ENCODE measurements at places on chromosomes 3 and 15. TPM values are rescaled to one million over a fixed set of nuclear protein-coding genes. Genes with fewer than 3 reads are reported as not detected.

- no peak for DNase-seq
Measured at GRCh38 chr15:74032046-74032445, 37.5 kb downstream of the PML start.

DNA sequence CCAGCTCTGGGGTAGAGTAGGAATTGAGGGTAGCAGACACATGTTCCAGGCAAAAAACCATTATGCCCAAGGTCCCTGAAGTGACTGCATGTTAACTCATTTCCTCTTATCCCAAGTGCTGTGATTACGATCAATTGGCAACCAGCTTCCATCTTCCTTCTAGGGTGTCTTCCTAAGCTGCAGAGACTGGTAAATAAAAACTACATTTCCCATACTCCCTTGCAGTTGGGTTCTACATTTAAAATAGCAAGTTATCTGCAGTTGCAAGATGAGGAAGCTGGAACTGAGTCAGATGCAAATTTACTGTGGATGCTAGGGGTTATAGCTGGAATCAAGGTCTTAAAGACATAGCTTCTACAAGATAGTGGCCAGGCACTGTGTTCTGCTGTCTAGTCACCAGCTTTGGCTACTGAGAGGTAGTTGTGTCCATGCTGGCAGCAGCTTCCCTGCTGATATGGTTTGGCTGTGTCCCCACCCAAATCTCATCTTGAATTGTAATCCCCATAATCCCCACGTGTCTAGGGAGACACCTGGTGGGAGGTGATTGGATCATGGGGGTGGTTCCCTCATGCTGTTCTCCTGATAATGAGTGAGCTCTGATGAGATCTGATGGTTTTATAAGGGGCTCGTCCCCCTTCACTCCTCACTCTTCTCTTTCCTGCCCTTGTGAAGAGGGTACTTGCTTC lies 51.3 kb upstream of the FBN1 start:
- no peak for DNase-seq

GRCh38 chr3:38645601-38646000 lies 3.9 kb downstream of the SCN5A start:
- DNase-seq, result peak; percentile 75

DNA sequence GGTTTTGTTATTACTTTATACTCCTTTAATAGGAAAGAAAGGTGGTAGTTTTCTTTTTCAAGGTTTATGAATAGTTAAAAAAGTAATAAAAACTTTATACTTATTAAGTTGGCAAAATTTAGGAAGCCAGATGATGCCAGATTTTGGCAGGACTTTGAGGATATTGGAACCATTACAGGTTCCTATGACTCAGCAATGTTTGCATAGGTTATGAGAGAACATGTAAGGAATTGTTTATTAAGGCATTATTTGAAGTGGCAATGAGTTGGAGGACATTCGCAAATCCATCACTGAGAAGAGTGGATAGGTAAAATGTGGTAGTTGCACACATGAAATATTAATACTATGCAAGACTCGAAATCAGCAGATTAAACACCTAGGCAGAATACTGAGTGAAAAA lies 29.9 kb downstream of the CDAN1 start:
- DNase-seq, result no peak

DNA sequence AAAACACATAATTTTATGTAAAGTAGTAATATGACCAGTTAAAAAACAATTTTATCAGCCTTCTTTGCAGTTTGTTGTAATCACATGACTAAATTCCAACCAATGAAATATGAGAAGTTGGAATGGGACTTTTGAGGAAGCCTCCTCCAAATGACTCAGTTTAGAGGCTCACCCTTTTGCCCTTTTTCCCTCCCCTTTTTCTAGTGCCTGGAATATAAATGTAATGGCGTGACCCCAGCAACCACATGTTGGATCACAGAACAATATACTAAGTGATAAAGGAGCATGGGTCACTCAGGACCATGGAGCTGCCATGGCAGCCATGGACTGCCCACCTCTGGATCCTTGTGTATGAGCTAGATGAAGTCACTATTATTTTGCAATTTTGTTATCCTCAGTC lies 48.8 kb upstream of the HEG1 start:
- DNase-seq, result no peak

DNA sequence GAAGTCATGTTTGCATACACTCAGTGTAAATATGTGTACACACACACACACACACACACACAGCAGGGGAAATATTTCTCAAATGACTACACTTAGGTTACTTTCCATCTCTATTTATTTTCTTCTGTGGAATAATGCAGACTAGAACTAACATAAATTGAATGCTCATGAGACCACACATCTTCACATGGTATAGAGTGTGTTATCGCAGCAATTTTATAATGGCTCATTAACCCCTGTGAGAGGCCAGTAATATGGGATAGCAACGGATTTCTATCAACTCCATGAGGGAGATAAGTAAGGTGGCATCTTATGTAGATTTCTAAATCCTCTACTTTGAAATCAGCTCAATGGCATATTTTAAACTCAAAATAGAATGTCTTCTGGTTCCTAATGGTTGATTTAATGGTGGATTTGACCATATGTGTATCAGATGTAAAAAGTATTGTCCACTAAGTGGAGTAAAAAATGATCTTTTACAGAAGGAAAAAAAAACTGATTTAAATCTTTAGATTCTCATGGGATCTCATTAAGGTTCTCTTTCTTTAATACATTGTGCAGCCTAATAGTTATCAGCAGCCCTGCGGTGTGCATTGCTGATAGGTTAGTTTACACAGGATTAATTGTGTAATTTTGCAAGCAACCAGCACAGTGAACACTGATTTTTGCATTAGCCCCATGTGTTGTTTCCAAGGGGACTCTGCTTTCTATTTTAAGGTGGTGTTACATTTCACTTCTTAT lies 32.0 kb downstream of the CHL1 start:
- no peak for DNase-seq

Gene CLRN1
- not detected for total RNA-seq

- no peak for DNase-seq
Measured at GRCh38 chr3:129118745-129119144, 2.9 kb downstream of the RAB43 start.

Gene NANOGP8
- not detected for total RNA-seq

Gene PIERCE2
- 3.2 TPM for total RNA-seq

GRCh38 chr3:115245438-115245837 lies 98.3 kb upstream of the ZBTB20 start:
- no peak for DNase-seq

Gene HRG
- total RNA-seq, result not detected

DNA sequence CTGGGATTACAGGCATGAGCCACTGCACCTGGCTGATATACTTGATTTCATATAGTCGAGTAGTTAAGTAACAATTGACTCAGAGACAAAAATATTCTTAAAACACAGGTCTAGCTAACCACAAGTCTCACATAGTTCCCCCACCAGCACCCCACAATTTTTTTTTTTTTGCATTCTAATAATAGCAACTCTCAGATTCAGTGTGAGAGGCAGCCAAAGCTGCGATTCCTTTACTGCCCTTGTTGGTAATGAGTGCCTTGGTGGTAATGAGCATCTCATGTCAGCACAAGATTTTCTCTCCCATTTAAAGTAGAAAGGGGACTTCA lies 72.5 kb downstream of the WWTR1 start:
- DNase-seq, result no peak

Gene DLL4
- total RNA-seq, result 11.5 TPM
